ENCODE measurements at places on chromosomes 3 and 15. TPM values are rescaled to one million over a fixed set of nuclear protein-coding genes. Genes with fewer than 3 reads are reported as not detected.

The RASGRP1 gene
- 1.3 TPM for total RNA-seq

The B3GNT5 gene
- 8.9 TPM for total RNA-seq

The FEZF2 gene
- total RNA-seq, result not detected

The RFC4 gene
- 10.9 TPM for total RNA-seq

The PAQR5 gene
- 0.42 TPM for total RNA-seq

The SPRED1 gene
- total RNA-seq, result 86.9 TPM

The ZIC4 gene
- not detected for total RNA-seq

The SPATA12 gene
- total RNA-seq, result not detected

- DNase-seq, result no peak
Observed at GRCh38 chr15:75177360-75178071, 24.2 kb upstream of the C15orf39 start.

- DNase-seq, result no peak
Observed at GRCh38 chr3:140859592-140860336, 81.9 kb upstream of the SLC25A36 start.

GRCh38 chr15:38817427-38818156 lies 253.0 kb upstream of the RASGRP1 start:
- DNase-seq, result peak; percentile 88

DNA sequence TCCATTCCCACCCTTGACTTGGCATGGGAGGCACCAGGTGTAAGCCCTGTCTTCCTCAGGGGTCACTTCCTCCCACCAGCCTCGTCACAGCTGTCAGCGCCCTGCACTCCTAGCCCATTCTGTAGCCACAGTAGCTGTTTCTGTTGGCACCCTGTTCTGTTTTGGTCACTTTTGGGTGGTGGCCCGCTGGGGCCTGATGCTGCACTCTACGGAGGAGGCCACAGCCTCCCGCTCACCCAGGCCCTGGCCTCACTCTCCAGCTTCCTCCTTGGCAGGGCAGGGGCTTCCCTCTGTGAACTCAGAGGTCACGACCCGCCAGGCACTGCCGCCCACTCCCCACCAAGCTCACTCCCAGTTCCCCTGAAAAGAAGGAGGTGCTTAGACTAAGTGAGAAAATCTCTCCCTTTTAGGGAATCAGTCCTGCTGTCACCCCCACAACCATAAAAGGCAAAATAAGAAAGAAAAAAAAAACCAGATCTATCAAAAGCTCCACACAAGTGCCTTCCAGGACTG lies 68.4 kb downstream of the MGLL start:
- DNase-seq, result no peak

- no peak for DNase-seq
Observed at GRCh38 chr3:55252921-55253320, 234.2 kb downstream of the WNT5A start.

GRCh38 chr3:12553921-12554391 lies 2.9 kb upstream of the MKRN2 start:
- peak; percentile 15 for DNase-seq

GRCh38 chr3:107992976-107993684 lies 97.7 kb downstream of the CD47 start:
- no peak for DNase-seq

DNA sequence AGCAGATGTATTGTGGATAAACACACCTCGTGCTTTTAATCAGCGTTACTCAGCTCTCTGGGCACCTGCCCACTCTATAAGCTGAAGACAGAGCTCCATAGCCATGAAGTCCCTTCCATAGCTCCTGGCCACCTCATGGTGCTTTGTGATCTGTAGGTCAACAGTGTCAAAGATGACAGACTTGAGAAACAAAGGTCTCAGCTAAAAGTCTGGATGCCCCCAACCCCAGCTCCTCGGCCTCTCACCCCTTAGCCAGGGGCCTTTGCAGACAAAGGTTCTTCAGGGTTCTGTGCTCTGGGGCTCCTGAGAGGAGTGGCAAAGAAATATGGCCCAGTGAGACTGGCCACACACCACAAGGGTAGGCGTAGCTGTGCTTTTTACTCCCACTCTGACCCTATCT lies 168.6 kb downstream of the KLF13 start:
- DNase-seq, result no peak

DNA sequence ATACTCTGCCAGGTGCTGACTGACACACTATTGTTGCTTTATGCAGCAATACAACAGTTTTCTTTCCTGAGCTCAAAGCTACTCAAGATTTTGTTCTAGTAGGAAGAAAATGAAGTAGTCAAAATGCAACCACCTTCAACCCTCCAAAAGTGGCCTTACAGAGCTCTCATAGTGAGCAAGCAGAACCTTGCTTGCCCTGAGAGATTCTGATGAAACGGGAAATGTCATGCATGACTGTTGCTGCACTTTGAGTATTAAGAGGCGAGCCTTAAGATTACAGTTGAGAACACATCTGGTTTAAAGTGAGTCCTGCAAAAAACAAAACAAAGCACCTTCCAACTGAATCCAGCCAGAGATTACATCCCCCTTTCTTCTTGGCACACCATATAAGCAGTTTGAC lies 29.7 kb downstream of the MINDY4B start:
- peak; percentile 38 for DNase-seq

DNA sequence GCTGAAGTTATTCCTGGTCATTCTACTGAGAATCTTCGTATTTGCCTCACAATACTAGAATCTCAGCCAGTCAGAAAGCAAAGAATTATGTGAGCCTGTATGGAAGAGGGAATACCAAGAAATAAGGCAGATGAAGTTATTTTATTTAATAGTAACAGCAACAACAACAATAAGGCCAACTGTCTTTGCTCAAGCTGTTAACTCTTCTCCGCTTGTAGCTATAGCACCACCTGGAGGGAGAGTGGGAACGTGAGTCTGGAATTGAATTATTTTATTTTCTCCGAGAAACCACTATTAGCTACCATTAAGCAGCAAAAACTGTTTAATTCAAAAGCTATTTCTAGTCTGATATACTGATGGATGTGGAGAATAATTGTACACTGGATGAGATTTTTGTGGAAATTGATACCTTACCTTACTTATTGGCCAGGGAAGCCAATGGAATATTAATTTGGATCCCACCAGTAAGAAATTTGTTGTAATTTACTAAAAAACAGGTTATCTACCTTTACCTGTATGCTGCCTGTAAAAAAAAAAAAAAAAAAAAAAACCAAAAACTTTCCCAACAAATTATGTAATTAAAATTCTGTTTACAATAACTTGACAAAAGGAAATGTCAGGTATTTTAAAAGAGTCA lies 50.1 kb downstream of the CALML4 start:
- peak; percentile 59 for DNase-seq

DNA sequence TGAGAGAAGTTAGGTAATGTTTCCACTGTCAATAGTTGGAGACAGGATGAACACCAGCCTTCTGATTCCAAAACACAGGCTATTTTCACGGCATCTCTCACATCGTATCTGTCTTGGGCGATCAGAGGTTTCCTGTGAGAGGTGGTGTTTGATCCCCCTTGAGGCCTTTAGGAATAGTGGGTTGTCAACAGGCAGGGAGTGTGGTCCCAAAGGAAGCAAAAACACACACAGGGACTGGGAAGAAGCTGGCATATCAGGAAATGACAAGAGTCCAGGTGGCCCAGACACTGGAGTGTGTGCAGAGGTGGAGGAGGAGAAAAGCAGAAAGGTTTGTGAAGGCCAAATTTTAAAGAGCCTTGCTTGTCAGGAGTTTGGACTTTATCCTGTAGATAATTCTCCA lies 6.6 kb upstream of the MAGEF1 start:
- no peak for DNase-seq

DNA sequence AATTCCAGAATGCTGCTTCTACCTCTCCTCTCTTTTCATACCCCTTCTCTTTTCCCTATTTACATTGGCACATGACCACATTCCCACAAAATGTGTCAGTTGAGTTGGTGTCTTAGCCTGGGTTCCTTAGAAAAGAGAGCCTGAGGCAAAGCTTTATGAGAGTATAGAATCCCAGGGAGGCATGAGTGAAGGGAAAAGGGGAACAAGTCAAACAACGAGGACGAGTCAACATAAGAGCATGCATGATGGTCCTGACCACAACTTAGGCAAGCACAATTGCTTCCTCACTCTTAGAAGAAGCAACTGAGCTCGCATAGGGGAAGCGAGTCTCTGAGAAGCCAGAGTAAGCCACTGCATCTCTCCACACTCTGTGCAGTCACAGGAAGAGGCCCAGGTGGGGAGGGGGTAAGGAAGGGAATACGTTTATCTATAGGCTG lies 15.4 kb upstream of the ZNF774 start:
- DNase-seq, result no peak

DNA sequence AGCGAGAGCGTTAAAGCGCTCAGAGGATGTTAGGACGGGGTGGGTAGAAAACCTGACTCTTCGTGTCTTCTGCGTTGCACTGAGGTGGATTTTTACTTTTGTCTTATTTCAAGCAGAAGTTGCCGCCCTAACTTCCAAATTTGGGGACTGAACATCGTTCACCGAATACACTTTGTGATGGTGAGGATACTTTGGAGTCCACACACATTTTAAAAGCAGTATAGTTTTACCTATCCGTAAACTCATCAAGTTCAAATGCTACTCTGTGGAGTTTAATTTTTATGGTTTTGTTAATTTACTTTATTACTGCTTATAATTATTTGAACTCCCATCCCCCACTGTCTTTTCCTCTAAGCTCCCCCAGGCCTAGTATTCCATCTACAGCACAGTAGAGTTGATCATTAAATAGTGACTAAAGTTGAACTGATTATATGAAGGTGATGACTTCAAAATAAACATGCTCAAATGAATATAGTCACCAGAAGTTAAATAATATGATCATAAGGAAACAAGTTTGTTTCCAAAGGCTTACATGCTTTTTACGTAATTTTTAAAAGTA lies 617 bp upstream of the EOGT start:
- DNase-seq, result no peak

- DNase-seq, result no peak
Observed at GRCh38 chr15:68231102-68231818, 1.7 kb upstream of the CLN6 start.

DNA sequence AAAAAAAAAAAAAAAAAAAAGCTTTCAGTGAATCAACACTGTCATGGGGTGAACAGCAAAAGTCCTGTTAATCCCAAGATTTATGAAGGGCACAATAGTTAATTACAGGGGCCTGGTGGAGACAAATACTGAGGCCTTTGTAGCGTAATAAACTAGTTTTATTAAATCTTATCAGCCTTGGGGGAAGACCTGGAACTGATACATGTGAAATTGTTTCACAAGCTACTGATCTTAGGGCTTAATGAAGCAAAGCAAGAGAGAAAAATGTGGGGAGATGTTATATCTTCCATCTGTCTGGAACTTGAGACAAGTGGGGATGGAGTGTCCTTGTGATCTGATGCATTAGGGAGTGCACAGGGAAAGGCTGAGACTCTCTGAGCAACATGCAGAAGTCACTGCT lies 47.9 kb upstream of the OSBPL11 start:
- DNase-seq, result no peak

DNA sequence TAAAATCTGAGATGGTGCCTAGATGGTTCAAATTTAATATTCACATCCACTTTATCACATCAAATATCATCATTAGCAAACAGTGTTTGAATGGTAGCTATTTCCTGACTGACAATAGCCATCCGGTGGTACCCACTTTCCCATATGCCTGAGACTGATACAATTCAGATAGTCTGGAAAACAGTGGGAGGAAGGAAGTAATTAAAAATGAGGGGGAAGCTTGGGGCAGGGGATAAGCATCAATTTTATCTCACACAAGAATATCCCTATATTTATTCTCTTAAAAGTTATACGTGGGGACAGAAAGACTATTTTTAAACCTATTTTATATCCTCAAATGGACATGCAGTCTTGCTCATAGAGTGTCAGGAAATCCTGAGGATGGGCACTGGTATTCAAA lies 122.5 kb upstream of the GAP43 start:
- no peak for DNase-seq

DNA sequence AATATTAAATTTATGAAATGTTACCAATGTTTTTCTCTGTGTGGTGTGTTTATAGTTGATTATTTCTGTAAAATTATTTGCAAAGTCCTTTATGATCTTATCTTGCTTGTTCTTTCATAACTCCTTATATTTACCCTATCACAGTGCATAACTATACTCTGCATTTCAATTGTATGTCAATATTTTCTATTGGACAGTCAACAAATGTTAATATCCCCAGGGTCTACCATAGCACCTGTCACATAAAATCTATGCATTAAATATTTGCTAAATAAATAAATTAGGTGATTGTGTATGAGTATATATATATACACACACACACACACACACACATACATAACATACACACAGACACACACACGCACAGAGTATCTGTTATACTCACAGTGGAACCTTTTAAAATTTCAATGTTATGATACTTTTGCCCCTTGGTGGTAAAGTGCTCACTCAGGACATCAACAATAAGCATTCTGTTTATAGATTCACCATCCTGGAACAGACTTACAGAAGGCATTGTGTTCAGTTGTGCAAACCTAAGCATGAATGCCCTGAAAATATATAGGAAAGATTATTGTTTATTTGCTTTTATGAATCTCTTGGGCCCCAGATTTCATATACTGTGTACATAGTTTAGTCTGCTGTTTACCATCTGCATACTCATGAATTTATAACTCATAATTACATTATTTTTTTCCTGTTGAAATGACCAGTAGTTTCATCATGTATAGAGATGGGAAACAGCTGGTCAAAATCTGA lies 443.7 kb downstream of the EPHA6 start:
- no peak for DNase-seq

DNA sequence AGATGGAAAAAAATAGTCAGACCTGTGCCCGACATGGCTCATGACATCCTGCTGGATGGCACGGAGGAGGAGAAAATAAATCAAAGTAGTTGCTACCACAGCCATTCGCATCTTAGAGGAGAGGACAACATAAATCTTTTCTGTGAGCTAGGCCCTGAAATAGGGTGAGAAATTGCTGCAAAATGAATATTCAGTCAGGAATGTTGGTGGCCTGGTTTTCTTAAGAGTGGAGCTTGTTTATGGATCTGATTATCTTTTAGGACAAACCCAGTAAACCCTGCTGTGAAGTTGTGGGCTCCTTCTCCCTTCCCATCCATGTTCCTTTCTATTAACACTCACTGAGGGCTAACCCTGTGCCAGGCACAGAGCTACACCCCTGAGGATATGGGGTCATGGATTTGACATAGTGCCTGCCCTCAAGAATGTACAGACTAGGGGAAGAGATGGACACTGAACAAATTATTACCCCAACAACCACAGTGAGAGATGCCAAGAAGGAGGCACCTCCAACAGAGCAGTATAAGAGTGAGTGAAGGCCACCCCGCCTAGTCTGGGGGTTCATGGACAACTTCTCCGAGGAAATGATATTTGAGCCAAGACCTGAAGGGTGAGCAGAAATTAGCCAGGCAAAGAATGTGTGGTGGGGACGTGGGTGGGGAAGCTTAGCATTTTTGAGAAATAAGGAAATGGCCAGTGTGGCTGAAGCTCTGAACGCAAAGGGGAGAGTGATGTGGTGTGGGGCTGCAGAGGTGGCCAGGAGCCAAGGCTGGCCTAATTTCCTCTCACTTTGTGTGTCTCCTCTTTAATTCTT lies 68.9 kb upstream of the ARL8B start:
- no peak for DNase-seq

GRCh38 chr3:194031349-194031748 lies 104.6 kb upstream of the HES1 start:
- DNase-seq, result no peak

DNA sequence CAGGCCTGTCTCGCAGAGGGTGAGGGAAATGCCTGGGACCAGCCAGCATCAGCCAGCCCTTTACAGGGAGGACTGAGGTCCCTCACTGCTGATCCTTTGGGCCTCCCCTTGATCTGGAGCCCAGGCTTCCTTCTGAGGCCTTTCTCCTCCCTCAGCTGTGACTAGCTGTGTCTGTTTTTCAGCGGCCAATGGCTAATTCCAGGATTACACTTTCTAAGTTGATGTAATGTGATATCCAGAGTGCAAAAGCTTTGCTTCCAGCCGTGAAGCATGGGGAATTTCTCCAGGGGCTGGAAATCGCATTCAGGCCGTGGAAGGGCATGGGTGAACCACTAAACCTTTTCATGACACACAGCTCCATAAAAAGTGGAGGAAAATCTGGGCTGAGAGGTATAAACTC lies 157.6 kb downstream of the SHQ1 start:
- no peak for DNase-seq

Measured in thyroid gland (tissue), 4 donors.